NAMALWA (cell line): ENCODE measurements at places on chromosomes 6 and 20.

DNA sequence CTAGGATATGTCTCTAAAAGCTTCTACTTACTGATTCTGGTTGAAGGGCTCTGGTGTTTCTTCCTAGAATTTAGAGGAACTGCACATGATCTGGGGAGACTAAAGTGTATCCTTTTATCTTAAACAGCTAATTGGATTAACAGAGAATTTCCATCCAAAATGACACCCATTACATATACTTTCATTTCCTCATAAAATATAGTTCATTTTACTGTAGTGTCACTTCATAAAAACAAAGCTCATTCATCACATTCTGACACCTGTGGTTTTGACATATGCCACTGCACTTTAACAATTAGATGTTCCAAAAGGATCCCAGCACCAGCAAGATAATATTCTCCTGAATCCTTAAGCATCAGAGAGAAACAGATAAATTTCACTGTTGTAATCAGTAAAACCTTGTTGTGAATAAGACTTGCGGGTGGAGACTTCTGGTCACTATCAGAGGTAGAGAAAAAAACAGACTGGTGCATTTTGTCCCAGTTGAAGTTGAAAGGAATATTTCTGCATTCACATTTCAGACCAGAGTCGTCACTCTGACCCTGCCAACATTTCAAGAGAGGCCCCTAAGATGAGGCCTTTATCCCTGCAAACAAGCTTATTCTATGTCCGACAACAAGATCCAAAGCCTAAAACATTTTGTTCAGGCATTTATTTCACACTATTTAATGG, 175.3 kb upstream of the BMP5 start:
- no peak for DNase-seq

DNA sequence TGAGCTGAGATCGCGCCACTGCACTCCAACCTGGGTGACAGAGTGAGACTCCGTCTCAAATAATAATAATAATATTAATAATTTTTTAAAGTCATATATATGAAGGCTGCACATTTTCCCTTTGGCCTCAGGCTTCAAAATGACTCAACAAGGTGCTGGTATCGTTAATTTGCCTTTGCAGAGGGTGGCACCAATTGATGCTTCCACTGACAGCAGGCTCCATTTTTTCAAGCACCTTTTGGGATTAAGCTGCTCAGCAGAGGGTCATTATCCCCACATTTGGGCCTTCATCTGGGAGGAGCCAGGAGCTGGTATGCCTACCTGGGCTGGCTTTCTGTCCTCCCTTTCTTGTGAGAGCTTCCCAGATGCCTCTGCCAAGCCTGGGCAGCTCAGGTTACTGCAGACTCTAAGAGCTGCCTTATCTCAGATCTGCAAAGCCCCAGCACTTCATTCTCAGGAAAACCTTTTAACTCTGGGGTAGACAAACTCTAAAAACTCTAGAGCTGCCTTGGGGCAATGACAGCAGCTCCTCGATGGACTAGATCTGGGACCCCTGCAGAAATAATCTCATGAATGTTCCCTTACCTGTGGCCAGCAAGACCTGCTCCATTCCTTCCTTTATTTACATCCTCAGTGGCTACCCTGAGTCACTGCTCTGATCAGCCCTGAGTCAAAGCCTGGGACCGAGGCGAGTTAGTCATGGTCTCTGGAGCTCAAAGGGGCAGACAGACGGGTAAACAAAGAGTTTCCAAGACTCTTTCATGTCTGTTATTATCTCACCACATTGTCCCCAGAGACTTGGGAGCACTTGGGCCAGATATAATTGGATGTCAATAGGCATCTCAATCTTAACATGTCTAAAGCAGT, 80.0 kb upstream of the EYA2 start:
- no peak for DNase-seq

GRCh38 chr20:3106658-3107463, 22.3 kb upstream of the AVP start:
- DNase-seq, result no peak

- DNase-seq, result no peak
These were observed 34.9 kb upstream of the MAN1A1 start for GRCh38 chr6:119384444-119384843.

DNA sequence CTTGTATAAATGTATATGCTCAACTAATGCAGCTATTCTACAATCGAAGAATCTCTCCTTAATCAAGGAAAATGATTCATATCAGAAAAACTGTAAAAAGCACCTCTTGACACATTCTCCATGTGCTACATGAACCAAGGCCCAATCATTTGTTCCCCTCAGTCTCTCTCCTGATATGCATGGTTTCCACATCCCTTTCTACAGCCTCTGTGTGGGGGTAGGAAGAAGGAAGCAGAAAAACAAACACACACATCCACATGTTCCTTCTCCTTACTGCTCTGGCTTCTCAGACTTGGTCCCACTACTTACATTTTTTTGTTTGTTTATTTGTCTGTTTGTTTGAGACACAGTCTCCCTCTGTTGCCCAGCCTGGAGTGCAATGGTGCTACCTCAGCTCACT, 510.5 kb downstream of the PRKN start:
- no peak for DNase-seq

DNA sequence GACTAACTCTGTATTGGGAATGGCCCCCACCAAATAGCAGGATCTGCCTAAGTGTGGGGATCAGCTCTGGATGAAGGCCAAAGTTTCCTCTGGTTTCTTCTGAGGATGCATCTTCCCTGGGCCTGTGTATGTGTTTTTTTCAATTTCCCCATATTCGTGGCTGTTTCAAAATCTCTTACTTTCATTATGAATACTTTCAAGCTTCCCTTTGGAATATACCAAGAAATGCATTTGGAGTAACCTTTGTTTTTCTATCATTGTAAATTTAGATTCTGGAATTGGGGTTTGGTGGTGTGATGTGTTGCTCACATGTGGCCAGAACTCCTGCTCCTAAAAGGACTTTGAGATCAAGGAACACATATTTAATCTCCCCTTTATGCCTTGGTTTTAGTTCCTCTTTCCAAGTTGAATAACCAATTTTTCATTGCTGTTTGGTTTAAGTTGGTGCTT, 8.4 kb downstream of the ENTPD6 start:
- peak; percentile 30 for DNase-seq

DNA sequence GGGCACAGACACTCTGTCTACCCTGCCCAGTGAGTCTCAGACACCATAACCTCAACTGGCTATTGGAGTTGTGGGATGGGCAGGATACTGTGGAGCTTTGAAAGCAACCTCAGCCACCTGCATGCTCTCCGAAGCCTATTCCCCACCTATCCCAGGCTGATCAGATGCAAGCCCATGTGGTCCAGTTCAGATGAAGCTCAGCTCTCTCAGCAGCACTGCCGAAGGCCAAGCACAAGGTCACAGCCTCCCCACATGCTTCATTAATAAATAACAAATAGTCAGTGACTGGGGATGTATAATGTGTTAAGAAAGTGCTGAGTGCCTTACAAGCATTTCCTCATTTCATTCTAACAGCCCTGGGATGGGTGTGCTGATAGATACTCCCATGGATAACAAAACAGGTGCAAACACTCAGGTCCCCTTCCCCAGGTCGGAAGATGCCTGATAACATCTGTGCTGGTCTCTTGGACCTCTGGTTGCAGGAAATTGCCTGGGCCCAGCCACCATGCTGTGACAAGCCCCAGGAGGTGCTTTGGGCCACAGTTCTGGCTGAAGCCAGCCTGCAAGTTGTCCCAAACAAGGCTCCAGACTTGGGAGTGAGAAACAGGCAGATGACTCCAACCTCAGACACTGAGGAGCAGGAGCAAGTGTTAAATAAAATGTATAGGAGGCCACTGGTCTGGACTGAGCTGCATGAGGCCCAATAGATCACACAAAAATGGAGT, 3.7 kb downstream of the ACSS1 start:
- DNase-seq, result peak; percentile 30

- DNase-seq, result no peak
These were observed 87.7 kb downstream of the CDH22 start for GRCh38 chr20:46220455-46221207.

DNA sequence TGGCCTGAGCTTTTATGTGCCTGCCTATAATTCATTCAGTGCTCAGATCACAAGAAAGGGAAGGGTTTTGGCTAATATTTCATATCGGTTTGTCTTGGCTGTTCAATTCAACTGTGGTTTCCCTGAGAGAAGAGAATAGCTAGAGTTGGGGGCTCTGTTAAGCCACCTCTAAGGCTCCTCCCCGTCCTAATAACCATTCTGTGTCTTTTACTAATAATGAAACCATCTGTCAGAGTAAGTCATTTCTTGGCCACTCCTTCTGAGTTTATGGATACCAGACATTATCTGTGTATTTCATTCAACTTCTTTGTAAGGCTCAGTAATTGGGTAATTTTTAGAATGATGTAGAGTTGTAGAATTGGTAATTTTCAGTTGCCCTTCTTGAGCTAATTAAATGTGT, 5.2 kb downstream of the STX11 start:
- no peak for DNase-seq

- DNase-seq, result no peak
These were observed 14.2 kb downstream of the RAB23 start for GRCh38 chr6:57207872-57208271.

DNA sequence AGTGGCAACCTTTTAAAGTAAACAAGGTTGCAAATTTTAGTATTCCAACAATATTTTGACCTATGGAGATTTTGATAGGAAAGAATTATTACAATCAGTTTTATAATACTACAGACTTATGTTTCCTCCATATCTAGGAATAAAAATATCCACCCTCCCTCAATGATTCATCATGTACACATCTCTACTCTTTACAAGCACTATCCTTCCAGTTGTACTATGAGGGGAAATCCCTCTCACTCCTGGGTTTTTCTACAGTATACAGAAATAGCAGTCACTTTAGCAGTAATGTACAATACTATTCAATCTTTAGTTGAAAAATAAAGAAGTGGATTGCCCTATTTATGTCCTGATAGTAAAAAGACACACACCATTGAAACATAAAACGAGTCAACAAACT, 46.3 kb upstream of the SCML4 start:
- DNase-seq, result no peak

DNA sequence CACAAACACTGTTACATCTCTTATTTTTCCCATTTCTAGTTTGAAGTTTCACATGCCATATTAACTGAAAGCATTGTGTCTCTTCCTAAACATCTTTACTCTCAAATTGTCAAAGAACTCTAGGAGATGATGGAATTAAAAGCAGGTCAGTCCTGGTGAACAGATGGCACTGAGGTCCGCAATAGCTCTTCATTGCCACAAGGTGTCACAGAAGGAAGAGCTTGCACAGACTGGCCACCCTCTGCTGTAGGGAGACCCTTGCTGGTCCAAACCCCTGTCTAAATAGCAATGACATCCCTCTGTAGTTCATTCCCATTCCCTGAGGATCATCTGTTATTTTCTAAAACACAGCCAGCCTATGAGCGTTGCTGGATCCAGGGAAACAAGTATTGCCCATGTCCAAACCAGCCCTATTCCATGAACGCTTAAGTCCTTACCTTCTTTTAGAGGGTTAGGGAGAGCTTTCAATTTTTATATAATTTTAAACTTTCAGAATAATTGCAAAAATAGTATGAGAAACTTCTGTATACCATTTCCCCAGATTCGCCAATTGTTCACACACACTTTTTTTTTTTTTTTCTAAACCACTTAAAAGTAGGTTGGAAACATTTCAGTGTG, 10.1 kb upstream of the HDAC2 start:
- DNase-seq, result peak; percentile 57

GRCh38 chr6:101276066-101276465, 117.4 kb upstream of the GRIK2 start:
- DNase-seq, result no peak

- DNase-seq, result no peak
These were observed 111.2 kb upstream of the CARMIL1 start for GRCh38 chr6:25167961-25168360.

GRCh38 chr20:51869002-51869401, 66.7 kb upstream of the SALL4 start:
- DNase-seq, result no peak

GRCh38 chr6:67219346-67219745, 1415.7 kb upstream of the ADGRB3 start:
- DNase-seq, result no peak

DNA sequence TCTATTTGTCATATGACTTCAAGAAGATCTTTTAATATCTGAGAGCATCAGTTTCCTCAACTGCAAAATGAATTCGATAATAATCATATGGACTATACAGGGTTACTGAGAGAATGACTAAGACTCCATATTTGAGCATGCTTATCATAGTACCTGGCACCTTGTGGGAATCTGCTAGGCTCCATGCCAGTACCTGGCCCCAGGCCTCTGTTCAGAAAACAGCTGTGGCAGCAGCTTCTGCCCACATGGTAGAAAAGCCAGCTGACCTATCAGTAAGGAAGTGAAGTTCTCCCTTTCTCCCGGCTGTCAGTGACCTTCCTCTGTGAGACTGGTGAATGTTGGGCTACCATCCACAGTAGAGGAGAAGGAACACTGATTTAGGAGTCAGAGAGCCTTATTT, 574.9 kb upstream of the CHD6 start:
- DNase-seq, result no peak

DNA sequence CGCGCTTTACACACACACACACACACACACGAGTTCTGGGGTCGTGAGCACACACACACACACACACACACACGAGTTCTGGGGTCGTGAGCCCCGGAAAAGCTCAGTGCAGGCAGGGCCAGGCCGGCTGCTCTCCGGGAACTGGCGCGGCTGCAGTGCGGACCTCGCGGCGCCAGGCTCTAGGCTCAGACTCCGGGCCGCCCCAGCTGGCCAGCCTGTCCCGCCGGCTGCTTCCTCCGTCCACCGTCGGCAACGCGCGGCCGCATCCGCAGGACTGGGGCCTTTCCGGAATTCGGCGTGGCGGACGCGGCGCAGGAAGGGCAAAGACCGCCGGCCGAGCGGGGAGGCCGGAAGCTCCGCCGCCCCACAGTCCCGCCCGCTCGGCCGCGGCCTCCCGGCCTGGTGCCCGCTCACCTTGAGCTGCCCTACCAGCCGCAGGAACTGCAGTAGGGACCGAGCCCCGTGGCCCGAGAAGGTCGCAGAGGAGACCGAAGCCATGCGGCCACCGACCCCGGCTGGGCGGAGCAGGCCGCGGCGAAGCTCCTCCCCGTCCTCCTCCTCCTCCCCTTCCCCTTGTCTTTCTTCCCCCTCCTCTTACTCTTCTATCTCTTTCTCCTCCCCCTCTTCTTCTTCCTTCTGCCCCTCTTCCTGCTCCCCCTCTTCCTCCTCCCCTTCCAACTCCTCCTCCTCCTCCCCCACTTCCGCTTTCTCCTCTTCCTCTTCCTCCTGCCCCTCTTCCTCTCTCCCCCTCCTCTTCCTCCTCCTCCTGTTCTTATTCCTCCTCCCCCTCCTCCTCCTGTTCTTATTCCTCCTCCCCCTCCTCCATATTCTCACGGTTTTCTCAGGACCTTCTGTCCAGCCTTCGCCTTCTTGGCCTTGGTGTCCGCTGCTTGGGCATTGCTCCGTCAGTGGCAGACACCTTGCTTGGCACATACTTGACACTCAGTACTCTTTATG, at the start of gene HDDC2:
Gene HDDC2, minus strand, starts transcription at position 533 of the 957 bp plus-strand sequence. Its CDS starts 35 bp downstream, at position 498.
- DNase-seq, result peak; percentile 64

DNA sequence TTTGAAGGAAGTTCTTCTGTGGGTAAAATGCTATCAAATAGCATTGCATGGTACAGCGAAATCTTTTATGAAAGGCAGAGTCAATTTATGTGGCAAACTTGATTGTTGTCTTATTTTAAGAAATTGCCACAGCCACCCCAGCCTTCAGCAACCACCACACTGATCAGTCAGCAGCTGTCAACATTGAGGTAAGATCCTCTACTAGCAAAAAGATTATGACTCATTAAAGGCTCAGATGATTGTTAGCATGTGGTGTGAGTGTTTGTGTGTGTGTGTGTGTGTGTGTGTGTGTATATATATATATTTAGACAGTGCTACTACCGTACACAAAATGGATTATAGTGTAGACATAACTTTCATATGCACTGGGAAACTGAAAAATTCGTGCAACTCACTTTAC, 27.8 kb downstream of the LRRN4 start:
- DNase-seq, result no peak
